ENCODE measurements at places on chromosomes 2 and 18.

GRCh38 chr2:118993392-118993752 lies 51.4 kb downstream of the MARCO start:
- H3K27ac ChIP-seq, result no peak overlapping the region
- no peaks in the 10 kb centered on the region for H3K27me3 ChIP-seq
- no peaks in the 10 kb centered on the region for H3K36me3 ChIP-seq

GRCh38 chr2:126784621-126785020 lies 114.1 kb upstream of the TEX51 start:
- H3K4me3 ChIP-seq, result no peak overlapping the region
- H3K4me1 ChIP-seq, result no peaks in the 10 kb centered on the region
- H3K27ac ChIP-seq, result no peak overlapping the region

DNA sequence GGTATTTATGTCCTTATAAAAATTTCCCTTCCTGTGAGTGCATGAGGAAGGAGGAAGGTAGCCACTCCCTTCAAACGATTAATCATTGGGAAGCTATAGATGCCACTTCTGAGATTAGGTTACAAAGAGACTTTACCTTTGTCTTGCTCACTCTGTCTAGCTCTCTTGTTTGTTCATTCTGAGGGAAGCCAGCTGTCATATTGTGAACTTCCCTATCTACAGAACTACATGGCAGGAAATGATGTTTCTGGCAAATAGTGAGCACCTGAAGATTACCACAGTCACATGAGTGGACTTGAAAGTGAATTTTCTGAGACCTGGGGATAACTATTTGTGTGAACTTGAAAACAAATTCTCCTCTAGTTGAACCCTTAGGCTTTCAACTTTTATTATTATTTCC lies 776.8 kb downstream of the CCDC85A start:
- no peaks in the 10 kb centered on the region for H3K36me3 ChIP-seq
- H3K27me3 ChIP-seq, result no peaks in the 10 kb centered on the region
- no peak overlapping the region for H3K27ac ChIP-seq
- H3K4me1 ChIP-seq, result no peaks in the 10 kb centered on the region
- H3K4me3 ChIP-seq, result no peak overlapping the region

GRCh38 chr2:223040527-223040926 lies 11.5 kb upstream of the KCNE4 start:
- no peak overlapping the region for H3K4me3 ChIP-seq
- no peak overlapping the region for H3K27ac ChIP-seq
- DNase-seq, result no peak
- H3K36me3 ChIP-seq, result no peaks in the 10 kb centered on the region
- no peaks in the 10 kb centered on the region for H3K4me1 ChIP-seq

DNA sequence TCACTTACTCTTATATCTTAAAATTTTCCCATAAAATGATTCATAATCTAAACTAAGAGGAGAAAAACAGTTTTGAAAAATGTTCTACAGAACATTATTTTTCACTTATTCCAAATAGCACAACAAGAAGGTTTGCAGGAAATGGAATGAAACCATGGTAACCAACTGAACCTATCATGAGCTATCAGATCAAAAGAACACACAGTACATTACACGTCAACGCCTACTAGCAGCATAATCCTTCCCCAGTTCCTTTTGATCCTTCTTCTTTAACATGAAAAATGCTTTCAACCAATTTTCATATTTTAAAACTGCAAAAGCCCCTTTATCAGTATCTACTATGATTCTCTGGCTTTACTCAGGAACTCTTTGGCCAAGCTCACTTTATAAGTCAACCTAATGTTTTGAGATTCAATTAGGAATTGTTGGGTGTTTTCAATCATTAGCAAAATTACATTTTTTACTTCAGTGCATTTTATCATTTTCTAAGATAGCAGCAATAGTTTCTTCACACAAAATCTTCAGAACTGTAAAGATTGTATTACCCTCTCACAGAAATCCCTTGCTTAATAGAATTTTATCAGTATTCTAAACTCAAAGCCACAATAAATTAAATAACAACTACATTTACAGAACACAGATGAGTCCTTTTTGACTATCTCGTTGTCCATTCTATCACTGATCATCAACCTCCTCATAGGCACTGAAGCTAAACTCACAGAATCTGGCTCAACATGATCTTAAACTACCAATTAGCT lies 102.5 kb downstream of the CHN1 start:
- no peak overlapping the region for H3K4me3 ChIP-seq
- H3K27ac ChIP-seq, result no peak overlapping the region
- peaks cover 4% of the 10 kb centered on the region for H3K4me1 ChIP-seq
- no peak for DNase-seq
- no peaks in the 10 kb centered on the region for H3K27me3 ChIP-seq
- no peaks in the 10 kb centered on the region for H3K36me3 ChIP-seq

DNA sequence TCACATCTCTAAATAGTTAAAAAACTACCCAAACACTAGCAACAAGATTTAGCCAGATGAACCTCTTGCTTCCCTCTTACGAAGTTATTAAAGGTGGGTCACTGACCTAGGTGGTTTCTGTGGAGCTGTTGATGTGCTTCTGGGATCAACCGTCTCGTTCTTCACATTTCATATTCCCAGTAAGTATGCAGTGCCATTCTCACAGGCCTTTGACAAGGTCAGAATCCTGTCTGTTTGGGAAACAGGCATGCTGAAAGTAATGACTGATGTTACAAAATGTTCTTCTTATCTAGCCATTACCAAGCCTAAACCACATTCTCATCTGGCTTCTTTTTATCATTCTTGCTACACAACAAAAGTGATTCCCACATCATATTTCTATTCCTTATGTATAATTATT lies 70.3 kb downstream of the WDR7 start:
- H3K36me3 ChIP-seq, result peaks cover 17% of the 10 kb centered on the region
- H3K4me3 ChIP-seq, result no peak overlapping the region
- DNase-seq, result no peak
- H3K27me3 ChIP-seq, result no peaks in the 10 kb centered on the region
- no peaks in the 10 kb centered on the region for H3K4me1 ChIP-seq

GRCh38 chr2:15800495-15801329 lies 139.6 kb upstream of the MYCN start:
- no peak for DNase-seq
- no peaks in the 10 kb centered on the region for H3K4me1 ChIP-seq
- peaks cover 2% of the 10 kb centered on the region for H3K27me3 ChIP-seq
- H3K4me3 ChIP-seq, result no peak overlapping the region

DNA sequence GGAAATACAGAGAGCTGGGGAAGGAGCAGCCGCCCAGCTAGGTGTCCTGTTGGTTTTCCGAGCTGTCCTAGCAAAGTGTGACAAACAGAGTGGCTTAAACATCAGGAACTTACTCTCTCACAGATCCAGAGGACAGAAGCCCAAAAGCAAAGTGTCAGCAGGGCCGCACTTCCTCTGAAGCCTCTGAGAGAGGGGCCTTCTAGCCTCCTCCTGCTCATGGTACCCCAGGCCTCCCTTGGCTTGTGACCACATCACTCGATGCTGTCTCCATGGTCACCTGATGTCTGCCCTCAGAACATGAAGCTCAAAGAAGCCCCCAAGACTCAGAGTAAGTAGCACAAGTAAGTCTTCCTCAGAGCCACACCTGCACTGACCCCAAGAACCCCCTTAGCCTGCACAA lies 650.5 kb upstream of the ID2 start:
- no peak for DNase-seq
- H3K4me3 ChIP-seq, result no peak overlapping the region
- H3K27me3 ChIP-seq, result no peaks in the 10 kb centered on the region
- no peak overlapping the region for H3K27ac ChIP-seq
- H3K4me1 ChIP-seq, result peaks cover 5% of the 10 kb centered on the region

- H3K4me1 ChIP-seq, result no peaks in the 10 kb centered on the region
- no peak for DNase-seq
- no peak overlapping the region for H3K27ac ChIP-seq
Observed at GRCh38 chr2:180017784-180018183, 10.7 kb upstream of the CWC22 start.

- peaks cover 6% of the 10 kb centered on the region for H3K4me1 ChIP-seq
- H3K27me3 ChIP-seq, result no peaks in the 10 kb centered on the region
- no peak for DNase-seq
- no peak overlapping the region for H3K4me3 ChIP-seq
Observed at GRCh38 chr2:134372611-134373131, 118.8 kb downstream of the MGAT5 start.

GRCh38 chr18:12092398-12093229 lies 1.0 kb upstream of the ANKRD62 start:
- no peaks in the 10 kb centered on the region for H3K4me1 ChIP-seq
- H3K27me3 ChIP-seq, result no peaks in the 10 kb centered on the region
- H3K4me3 ChIP-seq, result no peak overlapping the region

GRCh38 chr18:72895548-72895947 lies 27.8 kb upstream of the NETO1 start:
- no peaks in the 10 kb centered on the region for H3K27me3 ChIP-seq
- no peaks in the 10 kb centered on the region for H3K36me3 ChIP-seq
- DNase-seq, result no peak
- H3K4me3 ChIP-seq, result no peak overlapping the region
- no peaks in the 10 kb centered on the region for H3K4me1 ChIP-seq
- H3K27ac ChIP-seq, result no peak overlapping the region

DNA sequence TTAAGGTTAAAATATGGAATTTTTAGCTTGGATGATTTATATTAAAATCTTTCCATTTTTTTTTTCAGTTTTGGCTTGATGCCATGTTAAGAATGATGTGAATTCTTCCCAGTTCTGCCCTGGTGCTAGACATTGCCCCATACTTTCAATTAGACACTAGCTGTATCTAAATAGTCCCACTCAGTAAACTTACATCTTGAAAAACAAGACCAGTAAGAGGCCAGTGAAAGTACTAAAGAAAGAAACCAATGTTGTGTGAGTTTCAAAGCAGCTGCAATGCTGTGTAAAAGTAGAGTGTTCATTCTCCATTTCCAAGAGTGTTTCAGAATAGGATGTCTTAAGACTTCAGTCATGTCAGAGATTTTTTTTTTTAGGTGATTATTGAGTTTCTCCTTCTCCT lies 40.0 kb upstream of the CYBRD1 start:
- H3K27me3 ChIP-seq, result no peaks in the 10 kb centered on the region
- no peak overlapping the region for H3K4me3 ChIP-seq
- H3K36me3 ChIP-seq, result peaks cover 22% of the 10 kb centered on the region
- no peak overlapping the region for H3K27ac ChIP-seq
- no peaks in the 10 kb centered on the region for H3K4me1 ChIP-seq

- no peak for DNase-seq
- H3K27ac ChIP-seq, result no peak overlapping the region
- H3K4me3 ChIP-seq, result no peak overlapping the region
- no peaks in the 10 kb centered on the region for H3K4me1 ChIP-seq
Observed at GRCh38 chr2:18473241-18474181, 86.9 kb downstream of the RDH14 start.

DNA sequence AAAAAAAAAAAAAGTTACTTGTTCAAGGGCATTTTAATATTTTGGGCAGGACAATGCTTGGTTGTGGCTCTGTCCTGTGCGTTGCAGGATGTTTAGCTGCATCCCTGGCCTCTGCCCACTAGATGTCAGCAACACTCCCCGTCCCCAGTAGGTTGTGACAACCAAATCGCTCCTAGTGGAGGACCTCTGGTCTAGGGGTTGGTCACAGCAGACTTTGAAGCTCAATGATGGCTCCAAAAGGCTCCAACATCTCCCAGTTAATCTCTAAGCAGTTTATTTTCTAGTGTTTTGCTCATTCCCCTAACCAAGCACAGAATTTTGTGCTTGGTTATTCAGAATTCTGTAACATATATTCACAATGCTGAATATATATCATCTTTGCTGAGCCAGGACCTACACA lies 67.0 kb downstream of the CHRNA1 start:
- H3K27ac ChIP-seq, result no peak overlapping the region
- no peaks in the 10 kb centered on the region for H3K4me1 ChIP-seq
- H3K4me3 ChIP-seq, result no peak overlapping the region
- H3K27me3 ChIP-seq, result no peaks in the 10 kb centered on the region
- DNase-seq, result peak; percentile 42

DNA sequence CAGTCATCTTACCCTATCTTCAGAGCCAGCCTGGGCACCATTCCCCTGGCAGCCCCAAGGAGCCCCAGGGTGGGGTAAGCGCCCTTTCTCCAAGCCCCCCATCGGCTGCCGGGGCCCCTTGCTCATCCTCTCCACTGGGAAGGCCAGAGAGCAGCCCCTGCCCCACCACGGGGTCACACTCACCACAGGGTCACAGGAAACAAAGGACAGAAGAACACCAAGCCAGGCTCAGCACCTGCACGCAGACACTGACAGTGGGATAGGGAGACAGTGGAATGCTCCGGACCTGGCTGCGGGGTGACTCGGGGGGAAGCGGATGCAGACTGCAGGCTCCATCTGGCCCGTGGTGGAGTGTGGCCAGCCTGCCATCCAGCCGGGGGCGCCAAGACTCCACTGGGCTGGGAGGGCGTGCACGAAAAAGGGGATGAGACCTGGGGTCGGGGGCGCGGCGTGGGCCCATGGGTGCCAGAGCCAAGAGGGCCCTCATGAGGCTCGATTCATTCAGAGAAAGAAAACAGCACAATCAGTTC lies 21.1 kb downstream of the HDAC4 start:
- peaks cover 17% of the 10 kb centered on the region for H3K4me1 ChIP-seq
- no peak for DNase-seq
- peaks cover 2% of the 10 kb centered on the region for H3K36me3 ChIP-seq
- no peak overlapping the region for H3K27ac ChIP-seq
- no peak overlapping the region for H3K4me3 ChIP-seq

GRCh38 chr2:111703759-111704158 lies 180.2 kb downstream of the ANAPC1 start:
- no peak overlapping the region for H3K27ac ChIP-seq
- no peaks in the 10 kb centered on the region for H3K27me3 ChIP-seq
- peaks cover 36% of the 10 kb centered on the region for H3K4me1 ChIP-seq
- H3K36me3 ChIP-seq, result no peaks in the 10 kb centered on the region
- H3K4me3 ChIP-seq, result no peak overlapping the region
- DNase-seq, result no peak

GRCh38 chr2:183224948-183225347 lies 100.7 kb downstream of the NUP35 start:
- no peak overlapping the region for H3K4me3 ChIP-seq
- H3K4me1 ChIP-seq, result no peaks in the 10 kb centered on the region
- no peak for DNase-seq
- no peaks in the 10 kb centered on the region for H3K36me3 ChIP-seq

- H3K36me3 ChIP-seq, result no peaks in the 10 kb centered on the region
- H3K4me3 ChIP-seq, result no peak overlapping the region
- no peak overlapping the region for H3K27ac ChIP-seq
- H3K27me3 ChIP-seq, result no peaks in the 10 kb centered on the region
- H3K4me1 ChIP-seq, result no peaks in the 10 kb centered on the region
- DNase-seq, result no peak
Observed at GRCh38 chr2:39937621-39938020, 158.6 kb upstream of the THUMPD2 start.

DNA sequence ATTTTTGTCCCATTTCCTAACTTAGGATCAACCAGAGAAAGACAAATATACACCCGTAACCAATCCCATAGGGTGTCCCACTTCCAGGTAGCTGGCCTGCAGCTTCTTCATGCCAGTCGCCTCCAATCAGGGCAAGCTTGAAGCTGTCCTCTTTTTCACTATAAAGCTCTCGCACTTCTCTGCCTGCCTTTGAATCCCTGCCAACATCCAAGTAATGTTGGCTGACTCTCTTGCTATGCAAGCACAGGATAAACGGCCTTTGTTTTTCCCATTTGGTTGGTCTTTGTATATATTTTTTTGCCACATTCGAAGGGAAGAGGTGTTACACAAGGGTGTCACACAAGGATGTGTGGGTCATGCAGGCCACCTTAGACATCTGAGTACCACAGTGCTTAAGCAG lies 388.8 kb downstream of the CBLN2 start:
- no peaks in the 10 kb centered on the region for H3K4me1 ChIP-seq
- H3K4me3 ChIP-seq, result no peak overlapping the region
- H3K36me3 ChIP-seq, result no peaks in the 10 kb centered on the region

GRCh38 chr2:45269149-45269793 lies 260.0 kb upstream of the SIX2 start:
- H3K36me3 ChIP-seq, result no peaks in the 10 kb centered on the region
- H3K27me3 ChIP-seq, result peaks cover 5% of the 10 kb centered on the region
- no peak for DNase-seq

Measured in CD4-positive, alpha-beta T cell (primary cell).